Bronchial smooth muscle cell (primary cell): ENCODE measurements at places on chromosomes 5 and 9. TPM values are rescaled to one million over a fixed set of nuclear protein-coding genes. Genes with fewer than 3 reads are reported as not detected.

PRSS3 gene
- 25.2 and 47.3 TPM in 2 replicates for total RNA-seq

SLC46A2 gene
- total RNA-seq, result not detected in 2 replicates

WDR38 gene
- total RNA-seq, result not detected in 2 replicates

KIF20A gene
- 4.0 and 10.2 TPM in 2 replicates for total RNA-seq

PAX5 gene
- total RNA-seq, result not detected in 2 replicates

TEK gene
- 0.43 and 15.6 TPM in 2 replicates for total RNA-seq

SCGB3A2 gene
- not detected in 2 replicates for total RNA-seq

SPATA31E1 gene
- total RNA-seq, result under 0.01 TPM in 1 of 2 replicates, not detected in the other
